Tibial nerve (tissue), 4 donors: ENCODE measurements at places on chromosomes 16 and 17. TPM values are rescaled to one million over a fixed set of nuclear protein-coding genes. Genes with fewer than 3 reads are reported as not detected.

SEPTIN12 gene
- not detected for total RNA-seq

RECQL5 gene
- total RNA-seq: 23.2 TPM

KRT20 gene
- not detected for total RNA-seq

KRTAP9-1 gene
- not detected for total RNA-seq

GRCh38 chr17:36195434-36196130 is 976 bp downstream of the CCL3L1 start:
- no peak overlapping the region for H3K27ac ChIP-seq
- DNase-seq: no peak
- no peak overlapping the region for H3K4me3 ChIP-seq
- no peaks in the 10 kb centered on the region for H3K27me3 ChIP-seq
- H3K4me1 ChIP-seq: no peaks in the 10 kb centered on the region

DNA sequence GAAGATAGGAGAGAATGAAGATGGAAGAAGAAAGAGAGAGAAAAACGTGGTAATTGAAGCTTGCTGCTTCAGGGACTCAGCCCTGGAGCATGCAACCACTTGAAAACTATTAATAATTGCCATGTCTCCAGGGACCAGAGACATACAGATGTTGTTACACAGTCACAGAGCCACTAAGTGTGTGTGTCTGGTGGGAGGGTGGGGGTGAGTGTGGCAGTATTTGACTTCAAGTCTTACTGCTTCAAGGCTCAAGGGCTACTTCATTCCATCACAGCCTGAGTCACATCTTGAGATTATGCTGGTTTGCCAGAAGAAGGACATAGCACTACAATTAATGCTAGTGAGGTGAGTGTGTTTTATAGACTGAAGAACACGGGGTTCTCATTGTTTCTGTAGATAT is 202.2 kb downstream of the CDH8 start:
- no peaks in the 10 kb centered on the region for H3K27me3 ChIP-seq
- DNase-seq: no peak
- no peak overlapping the region for H3K27ac ChIP-seq
- no peak overlapping the region for H3K4me3 ChIP-seq

DNA sequence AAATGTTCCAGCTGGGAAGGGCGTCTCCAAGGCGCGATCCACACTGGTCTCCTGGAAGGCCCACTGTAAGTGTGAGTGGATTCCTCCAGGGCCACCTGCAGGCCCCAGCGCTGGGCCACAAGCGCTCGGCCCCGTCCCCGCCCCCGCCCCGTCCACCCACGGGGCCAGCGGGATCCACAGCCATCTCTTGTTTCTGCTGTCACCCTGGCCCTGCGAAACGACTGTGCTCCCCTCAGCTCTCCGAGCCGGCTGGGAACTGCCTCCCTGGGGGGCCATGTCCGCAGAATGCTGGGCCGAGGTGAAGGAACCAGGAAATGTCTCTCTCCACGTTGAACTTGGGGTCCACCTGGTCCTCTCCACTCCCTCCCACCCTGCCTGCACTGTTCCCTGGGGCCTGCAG is 1955.2 kb downstream of the TP53TG3F start:
- H3K27me3 ChIP-seq: no peaks in the 10 kb centered on the region
- H3K36me3 ChIP-seq: no peaks in the 10 kb centered on the region
- DNase-seq: no peak
- no peak overlapping the region for H3K4me3 ChIP-seq
- H3K27ac ChIP-seq: no peak overlapping the region

GRCh38 chr17:2844416-2844815 is 48.2 kb downstream of the RAP1GAP2 start:
- H3K27me3 ChIP-seq: peaks cover 11% of the 10 kb centered on the region
- H3K36me3 ChIP-seq: no peaks in the 10 kb centered on the region
- H3K4me1 ChIP-seq: no peaks in the 10 kb centered on the region
- H3K4me3 ChIP-seq: no peak overlapping the region
- DNase-seq: no peak
- no peak overlapping the region for H3K27ac ChIP-seq

- H3K4me3 ChIP-seq: no peak overlapping the region
- no peaks in the 10 kb centered on the region for H3K27me3 ChIP-seq
- H3K36me3 ChIP-seq: no peaks in the 10 kb centered on the region
- DNase-seq: no peak
Measured at GRCh38 chr16:50469744-50470321, 78.4 kb upstream of the NKD1 start.

DNA sequence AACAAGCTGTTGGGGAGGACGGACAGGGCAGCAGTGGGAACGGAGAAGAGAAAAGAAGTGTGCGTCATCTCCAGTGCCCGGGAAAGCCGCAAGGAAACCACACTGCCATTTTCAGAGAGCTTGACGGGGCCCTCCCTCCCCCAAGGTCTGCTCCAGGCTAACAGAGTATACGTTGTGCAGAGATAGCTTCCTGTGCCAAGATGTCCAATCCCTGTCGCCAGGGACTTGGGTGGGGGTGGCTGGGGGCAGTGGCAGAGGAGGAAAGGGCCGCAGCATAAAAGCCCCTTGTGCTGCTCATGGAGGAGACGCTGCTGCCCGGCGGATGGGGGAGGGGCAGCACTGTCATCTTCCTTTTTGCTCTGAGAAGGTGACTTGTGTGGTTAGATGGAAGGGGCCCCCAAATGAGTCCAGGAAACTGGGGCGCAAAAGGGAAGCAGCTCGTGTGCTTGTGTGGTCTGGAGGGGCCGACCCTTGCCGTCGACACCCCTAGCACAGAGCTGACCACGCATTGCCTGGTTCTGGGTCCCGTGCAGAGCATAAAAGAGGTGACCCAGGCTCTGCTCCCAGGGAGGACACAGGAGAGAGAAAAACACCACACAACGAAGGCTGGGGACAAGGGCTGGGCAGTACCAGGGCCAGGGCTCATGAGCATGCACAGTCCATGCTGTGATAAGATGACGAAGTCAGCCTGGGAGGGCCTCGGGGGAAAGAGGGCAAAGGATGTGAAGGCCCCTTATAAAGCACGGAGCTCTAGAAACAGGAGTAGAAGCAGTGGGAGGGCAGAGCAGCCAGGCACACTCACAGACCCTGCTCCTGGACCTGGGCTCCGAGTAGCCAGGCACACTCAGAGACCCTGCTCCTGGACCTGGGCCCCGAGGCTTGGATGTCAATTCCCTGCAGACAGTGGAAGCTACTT is 372.7 kb downstream of the SLC39A11 start:
- H3K36me3 ChIP-seq: no peaks in the 10 kb centered on the region
- H3K4me1 ChIP-seq: no peaks in the 10 kb centered on the region
- H3K27me3 ChIP-seq: no peaks in the 10 kb centered on the region
- no peak overlapping the region for H3K4me3 ChIP-seq
- DNase-seq: no peak
- H3K27ac ChIP-seq: peak overlapping the region; percentile 22

GRCh38 chr16:67397036-67397801 is 3.9 kb upstream of the TPPP3 start:
- no peaks in the 10 kb centered on the region for H3K4me1 ChIP-seq
- no peak for DNase-seq
- no peaks in the 10 kb centered on the region for H3K27me3 ChIP-seq
- no peaks in the 10 kb centered on the region for H3K36me3 ChIP-seq

DNA sequence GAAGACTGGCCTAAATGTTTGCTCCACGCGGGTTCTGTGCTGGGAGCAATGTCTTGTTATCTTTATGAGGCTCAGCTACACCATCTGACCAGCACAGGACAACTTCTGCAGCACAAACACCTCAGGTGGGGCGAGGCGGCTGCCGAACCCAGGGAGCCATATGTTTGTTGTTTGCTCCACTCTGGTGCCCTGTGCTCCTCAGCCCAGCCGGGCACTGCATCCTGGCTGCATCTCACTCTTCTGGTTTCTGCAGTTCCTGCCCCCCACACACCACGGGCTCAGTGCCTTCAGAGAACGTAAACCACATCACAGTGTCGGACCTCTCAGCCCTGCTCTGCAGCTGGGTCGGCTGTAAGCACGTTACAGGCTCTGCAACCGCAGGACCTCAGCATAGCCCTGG is 32.4 kb downstream of the MXRA7 start:
- no peak overlapping the region for H3K4me3 ChIP-seq

- no peak for DNase-seq
- H3K27me3 ChIP-seq: no peaks in the 10 kb centered on the region
- no peaks in the 10 kb centered on the region for H3K36me3 ChIP-seq
- H3K4me3 ChIP-seq: no peak overlapping the region
- peak overlapping the region; percentile 92 for H3K27ac ChIP-seq
Measured at GRCh38 chr16:75252946-75253911, 1.8 kb upstream of the BCAR1 start.

- H3K36me3 ChIP-seq: no peaks in the 10 kb centered on the region
- H3K4me1 ChIP-seq: no peaks in the 10 kb centered on the region
- H3K27me3 ChIP-seq: no peaks in the 10 kb centered on the region
- no peak overlapping the region for H3K4me3 ChIP-seq
Measured at GRCh38 chr16:22116095-22116700, 23.9 kb downstream of the VWA3A start.

DNA sequence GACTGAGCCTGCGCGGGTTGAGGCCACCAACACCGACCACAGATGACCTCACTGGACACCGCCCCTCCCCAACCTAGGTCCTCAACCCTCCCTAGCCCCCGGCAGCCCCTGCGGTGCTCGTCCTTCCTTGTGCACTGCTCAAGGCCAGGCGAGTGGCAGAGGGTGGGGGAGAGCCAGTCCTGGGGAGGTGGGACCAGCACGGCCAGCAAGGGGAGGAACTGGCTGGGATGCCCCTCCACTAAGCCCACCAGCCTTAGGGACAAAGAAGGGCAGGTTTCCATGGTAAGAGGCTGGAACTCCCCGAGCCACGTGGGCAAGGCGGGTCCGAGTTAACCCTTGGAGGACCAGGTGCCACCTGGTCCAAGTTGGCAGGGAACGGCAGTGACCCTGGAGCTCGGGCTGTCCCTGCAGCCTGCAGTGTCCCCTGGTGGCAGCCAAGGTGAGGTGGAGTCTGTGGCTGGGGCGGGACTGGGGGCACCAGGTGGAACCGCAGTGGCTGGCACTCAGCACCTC is 9.2 kb downstream of the FSCN2 start:
- DNase-seq: no peak
- no peaks in the 10 kb centered on the region for H3K27me3 ChIP-seq
- H3K27ac ChIP-seq: no peak overlapping the region
- H3K4me3 ChIP-seq: no peak overlapping the region
- peaks cover 44% of the 10 kb centered on the region for H3K36me3 ChIP-seq

DNA sequence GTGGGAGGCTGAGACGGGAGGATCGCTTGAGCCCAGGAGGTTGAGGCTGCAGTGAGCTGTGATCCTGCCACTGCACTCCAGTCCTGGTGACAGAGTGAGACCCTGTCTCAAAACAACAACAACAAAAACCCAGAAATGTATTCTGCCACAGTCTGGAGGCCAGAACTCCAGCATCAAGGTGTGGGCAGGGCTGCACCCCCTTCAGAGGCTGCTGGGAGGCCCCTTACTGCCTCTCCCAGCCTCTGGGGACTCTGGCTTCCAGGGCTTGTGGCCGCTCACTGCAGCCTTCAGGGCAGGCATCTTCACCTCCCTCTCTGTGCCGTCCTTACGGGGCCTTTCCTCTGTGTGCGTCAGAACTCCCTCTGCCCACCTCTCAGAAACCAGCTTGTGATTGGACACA is 209.4 kb upstream of the GSE1 start:
- no peaks in the 10 kb centered on the region for H3K36me3 ChIP-seq
- no peaks in the 10 kb centered on the region for H3K27me3 ChIP-seq
- no peak for DNase-seq
- H3K27ac ChIP-seq: no peak overlapping the region

- no peak overlapping the region for H3K27ac ChIP-seq
- no peaks in the 10 kb centered on the region for H3K27me3 ChIP-seq
- no peak for DNase-seq
Measured at GRCh38 chr16:8619671-8620370, 1.7 kb upstream of the METTL22 start.

DNA sequence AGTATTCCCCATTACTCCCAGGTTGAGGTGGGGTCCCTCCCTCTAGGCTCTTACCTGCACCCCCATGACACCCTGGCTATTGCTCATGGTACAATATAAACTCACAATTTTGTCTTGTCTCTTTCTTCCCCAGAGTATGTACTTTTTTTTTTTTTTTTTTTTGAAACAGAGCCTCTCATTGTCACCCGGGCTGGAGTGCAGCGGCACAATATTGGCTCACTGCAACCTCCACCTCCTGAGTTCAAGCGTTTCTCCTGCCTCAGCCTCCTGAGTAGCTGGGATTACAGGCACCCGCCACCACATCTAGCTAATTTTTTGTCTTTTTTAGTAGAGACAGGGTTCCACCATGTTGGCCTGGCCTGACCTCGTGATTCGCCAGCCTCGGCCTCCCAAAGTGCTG is 8.5 kb downstream of the KANSL1 start:
- DNase-seq: no peak
- H3K27ac ChIP-seq: no peak overlapping the region
- no peaks in the 10 kb centered on the region for H3K36me3 ChIP-seq
- no peak overlapping the region for H3K4me3 ChIP-seq

GRCh38 chr17:6340708-6341107 is 94.2 kb downstream of the AIPL1 start:
- no peak overlapping the region for H3K27ac ChIP-seq
- no peaks in the 10 kb centered on the region for H3K36me3 ChIP-seq
- no peaks in the 10 kb centered on the region for H3K4me1 ChIP-seq
- H3K4me3 ChIP-seq: no peak overlapping the region

DNA sequence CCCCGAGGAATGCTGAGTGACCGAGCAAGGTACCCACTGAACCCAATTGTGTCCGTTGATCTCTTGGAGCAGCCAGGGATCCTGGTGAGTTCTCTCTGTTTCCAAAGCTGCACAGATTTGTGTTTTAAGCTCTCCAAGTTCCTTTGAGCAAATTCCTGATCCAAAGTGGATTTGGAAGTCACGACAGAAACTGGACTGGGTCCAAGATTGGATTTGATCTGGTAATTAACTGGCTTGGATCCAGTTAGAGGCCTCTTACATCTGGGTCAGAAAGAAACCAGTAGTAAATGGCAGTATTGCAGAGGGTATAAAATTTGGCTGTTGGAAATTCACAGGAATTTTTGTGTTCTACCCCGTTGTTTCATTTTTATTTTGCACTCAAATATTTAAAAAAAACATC is 119.5 kb downstream of the PMP22 start:
- no peaks in the 10 kb centered on the region for H3K4me1 ChIP-seq
- H3K36me3 ChIP-seq: no peaks in the 10 kb centered on the region
- no peak overlapping the region for H3K27ac ChIP-seq
- no peak overlapping the region for H3K4me3 ChIP-seq
- DNase-seq: no peak

GRCh38 chr16:80527297-80527696 is 13.5 kb upstream of the DYNLRB2 start:
- no peak overlapping the region for H3K4me3 ChIP-seq
- H3K36me3 ChIP-seq: no peaks in the 10 kb centered on the region
- no peak overlapping the region for H3K27ac ChIP-seq
- H3K27me3 ChIP-seq: no peaks in the 10 kb centered on the region
- H3K4me1 ChIP-seq: no peaks in the 10 kb centered on the region

GRCh38 chr16:23121024-23121423 is 28.2 kb downstream of the USP31 start:
- H3K36me3 ChIP-seq: no peaks in the 10 kb centered on the region
- no peaks in the 10 kb centered on the region for H3K4me1 ChIP-seq
- no peak for DNase-seq
- H3K4me3 ChIP-seq: no peak overlapping the region
- no peaks in the 10 kb centered on the region for H3K27me3 ChIP-seq
